Esophagus mucosa (tissue), 1 donor: ENCODE measurements at places on chromosomes 11 and 22.
A peak's percentile ranks its signal among the peaks of the same experiment; 100 is the strongest.

GRCh38 chr11:11243590-11244469 is 109.2 kb downstream of the CSNK2A3 start:
- ATAC-seq, result peak; percentile 53

DNA sequence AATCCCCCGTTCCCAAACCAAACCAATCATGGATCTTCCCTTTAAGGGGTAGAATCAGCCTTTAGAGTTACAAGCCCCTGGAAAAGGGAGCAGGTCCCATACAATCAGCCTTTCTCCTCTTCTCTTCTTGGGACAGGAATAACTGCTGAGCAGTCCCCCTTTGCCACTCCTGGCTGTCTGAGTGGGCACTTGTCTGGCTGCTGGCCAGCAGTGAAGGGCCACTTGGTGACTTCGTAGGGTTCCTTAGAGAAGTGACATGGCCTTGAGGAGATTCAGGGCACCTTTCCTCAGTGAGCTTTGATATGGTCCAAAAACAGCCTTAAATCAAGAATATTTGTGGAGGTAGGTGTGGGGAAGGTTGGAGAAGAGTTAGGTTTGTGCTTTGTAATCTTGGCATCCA is 53.5 kb upstream of the HORMAD2 start:
- no peak for ATAC-seq

GRCh38 chr11:119934267-119934666 is 203.6 kb downstream of the TRIM29 start:
- ATAC-seq, result no peak

- no peak for ATAC-seq
Measured at GRCh38 chr11:134630861-134631260, 218.8 kb upstream of the B3GAT1 start.

DNA sequence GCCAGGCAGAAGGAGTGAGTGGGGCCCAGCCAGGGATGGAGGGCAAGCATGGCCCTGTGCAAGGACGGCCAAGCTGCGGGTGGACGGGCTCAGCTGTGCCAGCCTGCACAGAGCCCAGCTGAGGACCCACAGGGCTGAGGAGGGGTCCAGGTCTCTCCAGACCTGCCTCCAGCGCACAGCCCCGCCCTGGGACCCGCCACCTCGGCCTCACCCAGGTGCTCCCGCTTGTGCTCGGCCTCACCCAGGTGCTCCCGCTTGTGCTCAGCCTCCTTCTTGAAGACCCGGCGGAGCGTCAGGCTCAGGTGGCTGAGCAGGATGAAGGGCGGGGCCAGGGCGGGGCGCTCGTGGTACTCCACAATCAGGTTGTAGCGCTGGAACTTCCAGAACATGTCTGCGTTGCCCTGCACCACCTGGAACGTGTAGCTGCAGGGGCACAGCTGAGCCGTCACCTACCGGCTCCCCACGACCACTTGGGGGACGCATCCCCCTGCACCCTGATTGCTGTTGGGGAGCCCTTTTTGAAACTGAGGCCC is 6.4 kb downstream of the TSSC4 start:
- peak; percentile 45 for ATAC-seq

- peak; percentile 56 for ATAC-seq
Measured at GRCh38 chr11:75333807-75334140, 17.7 kb downstream of the ARRB1 start.

GRCh38 chr11:79346021-79346420 is 94.8 kb downstream of the TENM4 start:
- no peak for ATAC-seq

GRCh38 chr11:77212314-77213007 is 84.4 kb downstream of the MYO7A start:
- ATAC-seq, result no peak

GRCh38 chr11:68271023-68271780 is 571 bp downstream of the C11orf24 start:
- peak; percentile 27 for ATAC-seq

DNA sequence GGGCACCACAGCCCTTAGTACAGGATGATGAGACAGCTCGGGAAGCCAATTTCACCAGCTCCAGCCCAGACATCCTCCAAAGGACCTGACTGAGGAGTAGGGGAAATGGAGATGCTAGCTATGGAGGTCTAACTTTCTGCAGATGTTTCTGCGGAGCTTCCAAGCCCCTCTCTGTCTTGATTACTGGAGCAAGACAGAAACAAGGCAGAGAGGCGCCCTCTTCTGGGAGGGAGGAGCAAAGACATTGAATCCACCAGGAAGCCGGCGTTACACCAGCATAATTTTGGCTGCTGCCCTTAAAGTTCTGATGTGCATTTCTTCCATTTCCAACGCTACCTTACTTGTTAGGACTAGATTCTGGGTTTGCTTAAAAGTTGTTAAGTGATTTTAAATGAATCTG is 107.3 kb upstream of the HSD17B12 start:
- ATAC-seq, result no peak

DNA sequence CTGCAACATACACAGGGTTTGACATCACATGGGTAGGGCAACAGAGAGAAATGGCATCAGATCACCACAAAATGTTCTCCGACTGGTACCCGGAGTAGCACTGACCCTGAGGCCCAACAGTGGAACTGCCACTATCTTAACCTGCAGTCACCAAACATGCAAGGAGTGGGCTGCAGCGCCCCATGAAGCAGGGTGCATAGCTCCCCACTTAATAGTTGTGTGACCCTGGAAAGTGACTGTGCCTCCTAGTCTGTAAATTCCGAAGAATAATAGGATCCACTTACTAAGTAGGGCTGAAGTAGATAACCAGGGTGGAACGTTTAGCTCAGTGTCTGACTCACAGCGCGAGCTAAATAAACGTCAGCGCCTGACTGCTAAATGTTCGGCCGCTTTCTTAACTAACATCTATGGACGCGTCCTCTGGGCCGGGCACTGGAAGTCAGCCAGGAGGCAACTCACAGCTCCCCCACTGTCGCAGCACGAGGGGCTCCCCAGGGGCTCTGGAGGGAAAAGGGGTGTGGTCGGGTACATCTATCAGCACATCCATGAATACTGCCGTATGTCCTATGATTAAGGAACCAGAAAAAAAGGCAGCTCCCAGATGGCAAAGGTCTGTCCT is 777 bp downstream of the LTO1 start:
- peak; percentile 53 for ATAC-seq

- no peak for ATAC-seq
Measured at GRCh38 chr11:77072851-77073327, 6.1 kb downstream of the CAPN5 start.

DNA sequence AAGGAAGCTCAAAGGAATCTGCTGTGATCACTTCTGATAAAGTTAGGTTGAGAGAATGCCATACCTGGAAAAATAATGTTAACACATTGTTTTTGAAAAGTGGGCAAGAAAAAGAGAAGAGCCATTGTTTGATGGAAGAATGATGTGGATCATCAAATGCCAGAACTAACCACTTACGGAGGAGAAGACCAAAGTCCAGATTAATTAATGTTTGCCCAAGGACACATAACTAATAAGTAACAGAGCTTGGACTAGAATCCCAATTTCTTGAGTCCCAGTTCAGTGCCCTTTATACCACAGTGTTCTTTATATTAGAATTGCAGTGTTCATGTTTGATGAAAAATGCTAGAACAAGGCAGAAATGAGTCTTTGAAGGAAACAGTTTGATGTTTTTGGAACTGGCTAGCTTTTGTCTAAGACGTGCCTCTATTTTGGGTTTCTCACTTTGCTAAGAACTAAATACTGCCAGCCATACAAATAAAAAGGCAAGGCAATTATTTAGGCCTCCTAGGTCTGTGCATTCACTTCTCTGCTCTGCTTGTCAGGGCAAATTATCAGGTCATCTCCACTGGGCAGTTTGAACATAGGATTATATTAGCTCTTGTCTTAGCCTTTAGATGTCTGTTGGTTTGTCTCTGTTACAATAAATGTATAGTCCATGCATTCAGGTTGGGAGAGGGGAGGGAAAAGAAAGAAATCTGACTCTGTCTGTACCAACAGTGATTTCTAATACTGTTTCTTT is 72.3 kb downstream of the TRIM44 start:
- no peak for ATAC-seq

DNA sequence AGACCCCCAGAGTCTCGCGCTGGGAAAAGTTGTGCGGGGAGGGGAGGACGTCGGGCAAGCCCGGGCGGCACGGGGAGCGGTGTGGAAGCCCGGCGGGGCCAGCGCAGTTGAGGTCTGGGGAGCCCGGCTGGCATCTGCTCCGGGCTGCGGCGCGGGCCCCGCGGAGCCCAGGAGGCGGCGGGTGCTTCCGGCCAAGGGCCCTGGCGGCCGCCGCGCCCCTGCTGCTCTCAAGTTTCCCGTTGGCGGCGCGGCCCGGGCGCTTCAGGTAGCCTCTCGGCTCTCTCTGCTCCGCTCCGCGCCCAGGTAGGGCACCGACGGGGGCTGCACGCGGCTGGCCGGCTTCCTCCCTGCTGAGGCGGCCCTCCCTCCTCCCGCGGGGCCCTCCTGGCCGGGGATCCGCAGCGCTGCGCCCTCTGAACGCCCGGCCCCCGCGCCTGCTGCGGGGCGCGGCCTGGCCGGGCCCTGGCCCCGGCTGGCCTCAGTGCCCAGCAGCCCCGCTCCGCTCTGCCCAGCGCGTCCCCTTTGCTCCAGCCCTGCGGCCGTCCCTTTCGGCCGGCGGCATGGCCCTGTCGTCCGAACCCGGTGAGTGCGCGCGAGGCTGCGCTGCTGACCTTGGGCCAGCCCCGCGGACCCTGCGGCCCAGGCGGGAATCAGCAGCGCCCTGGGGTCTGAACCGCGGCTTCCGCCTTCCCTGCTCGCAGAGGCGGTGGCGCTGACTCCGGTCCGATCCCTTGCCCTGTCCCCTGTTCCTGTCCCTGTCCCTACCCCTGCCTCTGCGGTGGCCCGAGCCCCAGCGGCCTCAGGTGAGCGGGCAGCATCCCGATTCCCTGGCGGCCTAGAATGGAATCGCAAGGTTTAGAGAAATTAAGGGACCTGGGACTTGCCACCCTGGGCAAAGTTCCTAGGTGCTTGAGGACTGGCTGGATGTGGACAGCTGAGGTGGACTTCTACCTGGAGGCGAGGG is 4.3 kb upstream of the AMPD3 start:
- peak; percentile 65 for ATAC-seq

GRCh38 chr22:45225732-45226502 is 14.8 kb downstream of the KIAA0930 start:
- ATAC-seq, result peak; percentile 82

DNA sequence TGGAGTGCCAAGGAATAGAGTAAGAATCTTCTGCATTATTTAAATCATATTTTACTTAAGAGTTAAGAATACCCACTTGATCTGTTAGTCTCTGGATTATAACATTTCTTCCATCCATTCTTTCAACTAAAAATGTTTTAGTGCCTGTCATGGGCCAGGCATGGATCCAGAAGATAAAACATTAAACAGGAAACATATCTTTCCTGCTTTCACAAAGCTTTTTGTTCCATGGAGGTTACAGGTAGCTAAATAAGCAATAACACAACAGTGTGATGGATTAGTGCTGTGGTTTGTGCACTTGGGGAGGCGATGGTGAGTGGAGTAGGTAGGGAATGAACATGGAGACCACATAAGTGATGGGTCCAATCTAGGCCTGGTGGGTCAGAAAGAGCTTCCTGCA is 258.5 kb downstream of the DDX10 start:
- no peak for ATAC-seq

- ATAC-seq, result peak; percentile 39
Measured at GRCh38 chr22:34236527-34236926, 316.3 kb upstream of the LARGE1 start.

DNA sequence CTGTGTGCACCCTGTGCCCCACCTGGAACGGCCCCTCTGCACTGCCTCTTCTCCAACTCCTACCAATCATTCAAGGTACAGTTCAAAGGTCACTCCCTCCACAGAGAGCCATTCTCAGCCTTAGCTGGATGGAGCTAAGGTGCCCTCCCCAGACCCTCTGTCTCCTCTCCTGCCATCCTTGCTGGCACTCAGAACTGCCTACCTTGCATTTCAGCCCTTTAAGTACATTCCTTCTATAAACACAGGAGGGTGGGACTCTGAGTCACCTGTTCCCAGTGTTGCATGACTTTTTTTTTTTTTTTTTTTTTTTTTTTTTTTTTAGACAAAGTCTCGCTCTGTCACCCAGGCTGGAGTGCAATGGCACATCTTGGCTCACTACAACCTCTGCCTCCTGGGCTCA is 8.6 kb downstream of the TTLL1 start:
- ATAC-seq, result peak; percentile 80

- no peak for ATAC-seq
Measured at GRCh38 chr11:83628622-83629355, 342.6 kb upstream of the CCDC90B start.

GRCh38 chr11:96299155-96299888 is 43.7 kb downstream of the MAML2 start:
- ATAC-seq, result no peak

GRCh38 chr22:38025514-38025913 is 31.7 kb upstream of the PICK1 start:
- no peak for ATAC-seq

DNA sequence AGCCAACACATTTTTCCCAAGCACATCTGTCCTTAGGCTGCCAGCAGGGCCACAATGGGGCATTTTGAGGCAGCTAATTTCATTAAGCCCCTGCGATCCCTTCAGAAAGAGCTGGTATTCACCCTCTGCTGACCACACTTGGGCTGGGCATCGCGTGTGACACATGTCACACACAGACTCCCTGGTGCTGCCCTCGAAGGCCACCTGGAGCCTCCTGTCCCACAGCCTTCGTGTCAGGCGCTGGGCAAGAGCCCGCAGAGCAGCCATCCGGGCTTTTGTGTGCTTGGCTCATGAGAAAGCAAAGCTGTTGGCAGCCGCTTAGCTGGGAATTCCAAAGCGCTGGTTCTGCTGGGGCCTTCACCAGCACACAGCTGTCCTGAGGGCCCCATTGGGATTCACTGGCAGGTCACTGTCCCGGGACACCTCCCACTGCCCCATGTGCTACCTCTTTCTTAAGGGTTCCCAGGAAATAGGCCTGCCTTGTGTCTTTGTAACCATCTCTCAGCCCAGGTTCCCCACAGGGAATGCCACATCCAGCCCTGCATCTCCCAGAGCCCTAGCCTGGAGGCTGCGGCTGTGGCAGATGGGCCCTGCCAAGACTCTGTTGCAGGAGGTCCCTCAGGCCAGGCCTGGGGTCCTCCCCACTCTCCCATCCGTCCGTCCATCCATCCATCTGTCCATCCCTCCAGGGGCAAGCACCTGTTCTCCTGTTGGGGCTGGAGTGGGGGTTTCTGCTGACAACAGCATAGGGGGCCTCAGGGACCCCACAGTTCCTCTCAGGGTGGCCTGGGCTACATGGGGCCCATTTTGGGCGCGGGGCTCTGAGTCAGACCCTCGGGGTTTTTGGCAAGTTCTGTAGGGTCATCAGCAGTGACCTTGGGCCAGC is 4.9 kb downstream of the CLDN5 start:
- ATAC-seq, result no peak
